G401 (cell line): ENCODE measurements at places on chromosomes 7 and 10. TPM values are rescaled to one million over a fixed set of nuclear protein-coding genes. Genes with fewer than 3 reads are reported as not detected.

HERPUD2 gene
- total RNA-seq: 29.4 and 30.0 TPM in 2 replicates

GPR26 gene
- not detected in 2 replicates for total RNA-seq

TDRD1 gene
- not detected in 2 replicates for total RNA-seq

GDF10 gene
- total RNA-seq: not detected in 2 replicates

PLCE1 gene
- 2.3 and 3.2 TPM in 2 replicates for total RNA-seq

SMO gene
- total RNA-seq: 51.1 and 51.8 TPM in 2 replicates

SLC39A12 gene
- total RNA-seq: not detected in 2 replicates

TUBGCP2 gene
- 71.4 and 73.3 TPM in 2 replicates for total RNA-seq

VSTM4 gene
- total RNA-seq: not detected in 2 replicates

CC2D2B gene
- total RNA-seq: not detected in 2 replicates

ZNF394 gene
- total RNA-seq: 20.7 and 21.5 TPM in 2 replicates

LDB3 gene
- total RNA-seq: 0.37 and 0.78 TPM in 2 replicates

SEMA3D gene
- total RNA-seq: 0.06 and 1.6 TPM in 2 replicates

DNA sequence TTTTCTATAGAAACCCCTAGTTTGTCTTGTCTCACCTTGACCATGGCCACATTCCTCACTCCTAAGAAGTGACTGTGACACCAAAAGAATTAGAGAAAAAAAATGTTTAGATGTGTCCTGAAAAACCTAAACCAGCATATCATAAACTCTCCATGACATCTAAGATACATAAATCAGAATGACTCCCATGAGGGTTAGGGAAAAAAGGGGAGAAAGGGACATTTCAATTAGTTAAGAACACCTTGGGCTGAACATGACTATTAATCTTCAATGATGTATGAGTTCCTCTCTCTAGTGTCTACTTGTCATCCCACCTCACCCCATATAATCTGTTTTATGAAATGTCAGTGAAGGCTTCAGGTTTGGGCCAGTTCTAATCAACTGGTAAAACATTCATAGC is 31.1 kb downstream of the KDM7A start:
- no peak for DNase-seq

- DNase-seq: no peak
These were observed 88.4 kb upstream of the PPIF start for GRCh38 chr10:79258894-79259293.

GRCh38 chr10:95500649-95501048 is 60.5 kb downstream of the SORBS1 start:
- DNase-seq: no peak

DNA sequence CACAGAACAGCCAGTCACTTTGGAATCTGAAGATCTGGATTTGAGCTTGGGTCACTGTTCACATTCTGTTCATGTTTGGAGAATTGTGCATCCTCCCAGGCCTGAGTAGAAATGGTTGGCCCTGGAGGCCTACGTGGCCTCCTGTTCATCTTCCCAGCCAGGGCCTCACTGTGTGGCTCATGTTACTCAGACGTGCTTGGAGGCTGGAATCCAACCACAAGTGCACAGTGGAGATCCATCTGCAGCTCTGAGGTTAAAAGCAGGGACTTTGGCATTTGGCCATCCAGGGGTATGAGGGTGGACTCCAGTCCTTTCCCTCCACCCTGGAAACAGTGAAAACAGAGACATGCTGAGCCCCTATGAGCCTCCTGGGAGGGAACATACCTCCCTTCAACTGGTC is 709.0 kb upstream of the IGFBP3 start:
- DNase-seq: no peak

DNA sequence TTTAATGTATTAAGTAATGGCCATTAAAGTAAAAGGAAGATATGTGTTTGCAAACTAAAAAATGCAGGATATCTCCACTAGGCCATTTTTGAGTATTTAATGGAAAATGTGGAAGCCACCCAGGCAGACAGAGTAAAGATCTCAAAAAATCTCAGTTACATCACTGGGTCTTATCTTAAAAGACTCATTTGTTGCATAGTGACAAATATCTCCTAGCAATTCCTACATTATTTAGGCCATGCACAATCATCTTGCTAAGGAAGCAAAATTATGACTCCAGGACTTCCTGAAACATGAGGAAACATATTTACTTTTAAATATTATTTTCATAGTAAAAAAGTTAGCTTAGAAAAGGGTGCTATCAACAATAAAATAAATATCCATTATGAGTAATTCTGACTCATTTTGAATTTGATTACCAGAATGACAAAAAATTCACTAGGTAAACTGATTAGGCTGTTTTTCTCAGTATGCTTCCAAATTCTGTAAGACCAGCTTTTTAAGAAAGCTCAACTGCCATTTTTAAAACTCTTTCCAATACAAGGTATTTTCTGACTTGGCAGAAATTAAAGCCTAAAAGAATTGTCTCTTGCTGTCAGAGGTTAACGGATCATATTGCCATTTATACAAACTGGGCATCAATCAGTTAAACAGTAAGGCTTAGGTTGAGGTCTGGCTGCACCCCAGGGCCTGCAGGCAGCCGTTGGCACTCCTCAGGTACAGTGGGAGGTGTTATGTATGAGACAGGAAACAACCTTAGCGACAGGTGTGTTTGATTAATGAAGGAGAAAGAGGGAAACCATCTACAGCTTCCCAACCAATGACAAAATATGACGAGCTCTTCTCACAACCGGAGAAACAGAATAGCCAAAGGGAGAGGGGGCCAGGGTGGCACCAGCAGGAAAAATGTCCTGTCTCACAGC is 31.8 kb downstream of the PCLO start:
- DNase-seq: peak; percentile 85

DNA sequence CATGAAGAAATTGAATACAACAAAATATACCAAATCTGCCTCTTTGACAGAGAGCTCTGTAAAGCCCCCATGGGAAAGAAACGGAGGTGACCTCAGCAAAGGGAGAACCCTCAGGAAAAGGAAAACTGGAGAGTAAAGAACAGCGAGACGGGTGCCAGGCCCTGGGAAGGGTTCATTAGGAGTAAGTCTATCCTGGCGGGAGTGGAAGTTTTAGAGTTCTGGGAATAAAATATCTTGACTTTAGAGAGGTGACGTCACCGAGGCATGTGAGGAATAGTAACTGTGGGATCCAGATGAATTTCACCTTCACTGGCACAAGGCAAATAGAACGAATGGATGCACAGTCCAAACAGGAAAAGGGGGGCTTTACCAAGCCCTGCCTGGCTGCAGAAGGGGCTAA is 362.8 kb upstream of the IGFBP3 start:
- no peak for DNase-seq

- no peak for DNase-seq
These were observed 49.8 kb downstream of the PRKCQ start for GRCh38 chr10:6530211-6530840.

DNA sequence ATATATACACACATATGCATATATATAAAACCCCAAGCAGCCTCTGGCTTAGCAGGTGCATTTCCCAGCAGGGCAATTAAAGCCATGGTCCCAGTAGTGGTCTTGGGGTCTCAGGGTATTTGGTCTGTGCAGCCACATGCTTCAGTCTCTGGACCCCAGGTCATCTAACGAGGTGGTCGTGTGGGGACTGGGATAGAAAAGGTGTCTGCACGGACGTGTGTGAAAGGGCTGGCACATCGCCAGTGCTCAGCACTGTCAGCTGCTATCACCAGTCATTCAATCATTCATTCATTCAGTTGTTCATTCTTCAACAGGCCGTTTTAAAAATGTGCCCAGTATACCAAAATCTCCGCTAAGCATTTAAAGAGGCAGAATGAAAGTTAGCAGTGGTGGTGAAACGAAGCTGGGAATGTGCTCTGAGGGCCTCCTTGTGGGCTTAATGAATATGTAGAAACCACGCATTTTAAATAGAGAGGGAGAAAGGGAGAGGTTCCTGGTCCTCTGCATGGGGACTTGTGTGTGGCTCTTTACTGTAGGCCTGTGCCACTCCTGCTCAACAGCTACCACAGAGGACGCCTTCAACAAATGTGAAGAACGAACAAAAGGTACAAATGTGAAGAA is 170.4 kb downstream of the EGFR start:
- no peak for DNase-seq

GRCh38 chr7:103712991-103713778 is 267.2 kb upstream of the SLC26A5 start:
- peak; percentile 61 for DNase-seq

DNA sequence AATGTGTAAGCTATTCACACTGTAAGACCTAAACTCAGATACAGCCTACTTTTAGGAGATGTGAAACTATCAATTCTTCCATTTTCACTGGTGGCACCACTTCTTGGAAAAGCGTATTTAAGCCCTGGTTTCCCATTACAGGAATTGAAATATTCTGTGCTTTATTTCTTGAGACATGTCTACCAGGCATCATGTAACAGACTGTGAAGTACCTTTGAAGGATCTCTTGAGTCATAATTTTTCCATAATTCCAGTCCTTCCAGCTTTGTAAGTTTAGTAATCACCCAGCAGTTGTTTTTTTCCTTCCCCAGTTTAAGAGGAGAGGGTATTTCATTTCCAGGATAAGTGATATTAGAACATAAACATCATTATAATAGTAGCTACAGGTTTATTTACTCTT is 186.0 kb upstream of the PRPS1L1 start:
- DNase-seq: no peak

GRCh38 chr7:33789871-33790630 is 115.3 kb upstream of the BMPER start:
- DNase-seq: no peak

DNA sequence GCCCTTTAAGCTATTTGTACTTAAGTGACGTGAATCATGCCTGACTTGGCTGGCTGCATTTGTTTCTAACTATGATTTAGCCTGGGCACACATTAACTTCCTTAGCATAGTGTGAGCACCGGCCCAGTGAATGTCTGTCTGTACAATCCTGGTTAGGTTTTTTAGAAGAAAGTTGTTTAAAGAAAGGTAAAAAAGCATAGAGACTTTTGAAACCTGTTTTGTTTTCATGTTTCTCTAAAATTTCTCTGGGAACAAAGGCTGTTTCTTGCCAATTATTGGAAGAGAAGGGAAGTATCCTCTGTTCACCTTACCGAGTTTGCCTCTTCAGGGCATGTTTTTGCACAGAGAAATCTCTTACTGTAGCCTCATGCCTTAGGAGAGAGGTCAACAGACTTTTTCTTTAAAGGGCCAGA is 42.9 kb upstream of the MET start:
- no peak for DNase-seq

DNA sequence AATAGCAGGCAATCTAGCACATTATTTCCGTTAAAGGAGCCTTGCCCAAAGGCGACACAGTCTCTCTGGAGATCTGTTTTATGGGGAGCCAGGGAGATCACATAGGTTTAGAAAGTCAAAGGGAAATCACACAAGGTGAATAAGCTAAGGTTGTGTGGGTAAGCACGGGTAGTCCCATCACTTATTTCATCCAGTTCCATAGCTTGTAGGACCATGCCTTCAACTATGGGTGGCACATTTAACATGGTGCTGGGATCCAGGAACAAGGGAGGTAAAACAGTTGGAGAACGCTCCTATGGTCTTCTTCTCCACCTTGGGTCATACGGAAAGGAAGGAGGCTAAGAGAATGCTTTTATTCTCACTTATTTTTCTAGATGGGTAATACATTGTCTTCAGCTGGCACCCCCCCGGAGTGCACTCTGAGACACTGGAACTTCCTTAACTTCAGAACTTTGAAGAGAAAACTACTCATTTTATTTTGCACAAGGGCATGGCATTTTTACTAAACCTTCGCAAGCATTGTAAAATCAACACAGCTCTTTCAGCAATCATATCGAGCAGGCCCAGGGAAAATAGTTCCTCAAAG is 435.4 kb downstream of the KIF20B start:
- no peak for DNase-seq

DNA sequence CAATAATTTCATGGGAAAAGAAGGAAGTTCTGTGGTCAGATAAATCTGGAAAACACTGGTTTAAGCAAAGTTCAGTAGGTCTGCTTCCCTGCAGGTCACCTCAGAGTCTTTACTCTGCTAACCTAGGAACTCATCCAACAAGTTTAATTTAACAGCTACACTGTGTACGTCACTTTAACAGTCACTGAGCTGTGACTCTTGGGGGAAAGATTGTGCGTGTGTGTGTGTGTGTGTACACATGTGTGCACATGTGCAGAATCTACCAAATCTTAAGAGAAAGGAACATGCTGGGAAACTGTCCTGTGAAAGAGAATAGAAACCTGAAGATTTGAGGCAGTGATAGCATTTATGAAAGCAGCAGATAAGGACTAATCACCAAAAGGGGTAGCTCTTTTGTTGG is 62.6 kb downstream of the IKZF1 start:
- no peak for DNase-seq

DNA sequence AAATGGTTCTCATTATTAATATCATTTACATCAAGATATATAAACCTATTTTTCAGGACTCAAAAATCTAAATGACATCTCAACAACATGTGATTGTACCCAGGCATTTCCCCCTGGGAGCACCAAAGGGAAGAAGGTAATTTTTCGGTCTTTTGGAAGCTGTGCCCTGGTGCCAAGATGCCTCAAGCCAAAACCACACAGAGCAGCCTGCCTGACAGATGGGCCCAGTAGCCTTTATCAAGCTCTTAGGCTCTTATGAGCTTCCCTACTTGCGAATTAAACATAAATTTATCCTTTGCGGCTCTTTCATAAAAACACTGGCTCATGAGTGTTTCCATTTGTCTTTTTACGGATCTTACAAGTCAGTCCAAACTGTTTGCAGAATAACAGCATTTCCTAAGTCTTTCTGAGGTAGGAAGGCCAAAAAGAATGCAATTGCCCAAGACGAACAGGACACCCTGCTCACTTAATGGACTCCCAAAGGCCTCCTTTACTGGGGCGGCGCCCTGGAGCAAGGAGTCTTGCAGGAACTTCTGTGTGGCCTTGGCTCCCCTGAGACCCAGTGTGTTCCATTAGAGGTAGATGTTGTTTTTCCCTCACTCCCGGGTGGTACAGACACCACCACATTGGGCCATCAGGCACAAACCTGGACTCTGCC is 4.1 kb upstream of the RASSF4 start:
- peak; percentile 96 for DNase-seq

- DNase-seq: no peak
These were observed 239.1 kb upstream of the MEOX2 start for GRCh38 chr7:15925608-15926007.
